ENCODE measurements at places on chromosomes 16 and 17.

- no peak for DNase-seq
Measured at GRCh38 chr16:88930716-88931115, 46.3 kb downstream of the CBFA2T3 start.

GRCh38 chr16:31461201-31461920 is 2.1 kb downstream of the ARMC5 start:
- no peak for DNase-seq

DNA sequence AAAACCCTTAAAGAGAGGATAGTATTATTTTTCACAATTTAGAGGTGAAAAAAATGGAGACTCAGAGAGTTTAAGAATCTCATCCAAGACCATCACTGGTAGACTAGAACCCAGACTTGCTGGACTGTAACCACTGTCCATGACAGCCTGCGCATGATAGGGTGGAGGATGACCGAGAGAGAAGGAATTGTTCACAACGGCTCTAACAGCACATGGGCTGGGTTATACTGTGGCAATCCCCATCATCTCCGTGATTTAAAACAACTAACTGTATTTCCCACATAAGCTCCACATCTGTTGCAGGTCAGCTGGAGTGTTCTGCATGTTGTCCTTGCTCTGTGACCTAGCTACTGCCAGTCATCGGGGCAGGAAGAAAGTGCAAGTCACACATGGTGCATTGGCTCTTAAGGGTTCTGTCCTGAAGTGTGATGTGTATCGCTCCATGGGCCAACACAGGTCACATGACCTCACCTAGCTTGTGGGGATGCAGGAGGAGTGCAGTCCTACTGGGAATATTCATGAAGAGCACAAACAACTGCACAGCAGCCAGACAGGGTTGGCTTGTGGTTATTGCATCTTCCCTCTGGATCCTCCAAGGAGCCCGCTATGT is 131.2 kb upstream of the MPHOSPH6 start:
- DNase-seq: no peak

DNA sequence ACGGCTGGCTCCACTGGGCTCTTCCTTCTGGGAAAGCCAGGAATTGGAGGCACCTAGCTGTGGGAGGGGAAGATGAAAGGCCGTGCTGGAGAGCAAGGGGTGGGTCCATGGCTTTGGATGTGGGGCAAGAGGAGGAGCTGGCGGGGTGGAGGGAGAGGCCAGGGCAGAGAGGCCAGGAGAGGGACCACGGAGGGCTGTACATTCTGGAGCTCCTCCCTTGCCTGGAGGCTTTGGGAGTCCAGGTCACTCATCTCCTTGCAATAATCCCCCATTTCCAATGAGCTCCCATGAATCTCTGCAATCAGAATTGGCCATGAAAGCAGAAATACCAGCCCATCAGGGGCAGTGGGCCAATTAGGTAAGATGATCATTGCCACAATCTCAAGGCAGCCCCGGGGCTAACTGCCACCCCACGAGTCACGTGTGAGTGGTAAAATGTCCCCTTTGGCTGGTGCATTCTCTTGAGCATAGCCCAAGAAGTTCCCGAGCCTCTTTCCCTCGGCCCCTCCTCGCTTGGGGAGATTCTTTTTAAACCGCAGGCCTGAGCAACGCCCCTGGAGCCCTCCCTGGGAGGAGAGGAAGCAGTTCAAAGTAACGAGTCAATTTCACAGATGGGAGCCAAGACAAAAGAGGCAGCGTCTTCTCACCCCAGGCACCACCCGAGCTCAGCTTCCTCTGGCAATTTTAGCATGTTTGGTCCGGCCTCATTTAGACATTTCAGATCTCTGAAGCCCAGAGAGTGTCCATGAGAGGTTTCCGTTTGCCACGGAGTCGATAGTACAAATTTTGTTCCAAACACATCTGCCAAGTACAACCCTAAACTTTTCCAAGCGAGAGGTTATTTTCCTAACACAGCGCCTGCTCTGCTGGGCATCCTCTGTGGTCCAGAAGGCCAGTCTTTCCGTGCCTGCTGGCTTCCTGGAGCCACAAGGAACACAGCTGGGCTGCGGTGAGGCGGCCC is 13.4 kb downstream of the RTN4RL1 start:
- no peak for DNase-seq

DNA sequence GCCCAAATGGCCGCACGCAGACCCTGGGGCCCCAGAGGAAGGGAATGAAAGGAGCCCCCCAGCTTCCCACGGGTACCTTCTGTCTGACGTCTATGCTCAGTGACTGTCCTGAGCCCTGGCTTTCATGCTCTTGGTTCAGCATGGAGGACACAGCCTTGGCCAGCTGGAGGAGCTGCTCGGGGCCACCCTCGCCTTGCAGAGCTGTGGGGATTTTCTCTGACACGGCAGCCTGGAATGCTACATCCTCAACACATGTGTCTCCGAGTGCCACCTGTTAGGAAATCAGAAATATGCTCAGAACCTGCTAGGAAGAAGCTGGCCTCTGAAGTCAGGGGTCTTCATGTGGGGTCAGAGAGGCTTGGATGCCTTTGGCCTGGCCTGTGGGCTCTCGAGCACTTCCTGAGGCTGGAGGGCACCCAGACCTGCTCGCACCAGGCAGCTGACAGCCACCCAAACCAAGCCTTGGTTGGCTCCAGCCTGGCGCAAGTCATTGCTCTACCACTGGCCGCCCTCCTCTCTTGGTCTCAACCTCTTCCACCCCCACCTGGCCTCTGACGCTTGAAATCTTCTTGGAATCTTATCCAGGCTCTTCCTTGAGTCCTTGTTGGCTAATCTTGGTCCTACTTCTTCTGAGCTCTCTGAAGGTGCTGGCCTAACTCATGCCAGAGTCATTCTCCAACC is 63.7 kb upstream of the BCO1 start:
- DNase-seq: no peak

DNA sequence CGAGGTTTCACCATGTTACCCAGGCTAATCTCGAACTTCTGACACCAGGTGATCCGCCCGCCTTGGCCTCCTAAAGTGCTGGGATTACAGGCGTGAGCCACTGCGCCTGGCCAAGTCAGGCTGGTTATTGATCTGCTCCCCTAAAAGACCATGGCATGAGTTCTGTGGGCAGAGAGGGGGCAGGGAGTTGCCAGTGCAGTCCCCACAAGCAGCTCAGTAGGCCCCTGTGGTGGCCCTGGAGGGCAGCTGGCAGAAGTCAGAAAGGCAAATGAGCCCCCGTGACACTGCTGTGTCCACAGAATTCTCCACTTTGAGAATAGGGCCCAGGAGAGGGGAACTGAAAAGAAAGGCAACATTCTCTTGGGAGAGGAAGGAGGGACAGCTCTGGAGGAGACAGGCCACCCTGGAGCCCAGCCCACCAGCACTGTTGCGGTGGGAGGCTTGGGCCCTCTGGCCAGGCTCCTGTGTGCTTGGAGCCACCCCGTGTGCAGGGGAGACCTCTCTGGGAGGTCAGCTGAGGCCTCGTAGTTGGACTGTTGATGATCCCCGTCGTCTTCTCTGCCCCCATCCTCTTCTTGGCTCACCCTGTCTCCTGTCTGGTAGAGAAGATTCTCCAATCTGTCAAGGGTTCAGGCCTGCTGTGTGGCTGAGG is 2.1 kb upstream of the AMDHD2 start:
- DNase-seq: no peak

- no peak for DNase-seq
Measured at GRCh38 chr16:79253100-79253631, 347.4 kb downstream of the MAF start.

GRCh38 chr16:84294531-84295142 is at the start of gene WFDC1:
Gene WFDC1, plus strand, starts transcription at chr16:84294878. Its CDS starts 94 bp downstream, at chr16:84294972.
- DNase-seq: no peak

DNA sequence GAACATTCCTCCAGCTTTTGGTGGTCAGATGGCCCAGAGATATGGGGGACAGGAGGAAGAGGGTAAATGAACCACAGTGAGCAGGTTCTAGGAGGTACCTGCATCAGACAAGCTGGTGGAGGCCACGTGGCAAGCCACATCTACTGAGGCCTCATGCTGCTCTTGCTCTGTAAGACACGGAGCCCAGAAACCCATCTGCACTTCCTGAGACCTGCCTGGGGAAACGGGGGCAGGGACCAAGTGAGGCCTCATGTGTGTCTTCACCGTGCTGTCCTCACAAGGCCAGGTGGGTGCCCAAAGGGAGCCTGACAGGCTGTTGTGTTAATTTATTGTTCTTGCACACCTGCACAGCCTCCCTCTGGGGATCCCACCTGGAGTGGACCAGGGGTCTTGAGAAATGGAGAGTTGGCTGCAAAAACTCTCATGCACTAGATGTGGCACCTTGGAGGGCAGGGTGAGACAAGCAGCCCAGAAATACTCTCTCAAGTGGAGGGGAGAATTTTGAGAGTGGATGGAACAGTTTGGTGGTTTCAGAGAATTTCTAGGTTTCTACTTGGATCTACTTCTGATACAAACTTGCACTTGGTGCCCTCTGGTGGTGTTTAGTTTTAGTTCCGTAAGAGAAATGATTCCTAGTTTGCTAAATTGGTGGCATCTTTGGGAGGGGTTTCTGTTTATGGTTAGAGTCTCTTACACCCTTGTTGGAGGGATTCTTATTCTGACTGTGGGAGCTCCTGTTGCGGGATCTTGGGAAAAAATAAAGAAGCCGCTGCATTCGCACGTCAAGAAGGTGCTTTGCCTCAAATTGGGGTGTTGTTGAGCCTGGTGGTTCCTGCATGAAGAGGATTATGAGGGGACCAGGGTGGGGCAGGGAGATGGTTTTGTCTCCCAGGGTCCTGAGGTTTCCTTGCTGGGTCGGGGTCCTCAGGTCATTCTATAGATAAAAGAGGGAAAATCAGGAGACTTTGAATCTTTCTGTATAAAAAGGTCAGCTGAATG is 47.5 kb downstream of the SLC6A2 start:
- DNase-seq: no peak

- DNase-seq: no peak
Measured at GRCh38 chr17:15918661-15919259, 26.2 kb upstream of the ADORA2B start.

GRCh38 chr16:52547834-52548215 is 882 bp upstream of the TOX3 start:
- no peak for DNase-seq

DNA sequence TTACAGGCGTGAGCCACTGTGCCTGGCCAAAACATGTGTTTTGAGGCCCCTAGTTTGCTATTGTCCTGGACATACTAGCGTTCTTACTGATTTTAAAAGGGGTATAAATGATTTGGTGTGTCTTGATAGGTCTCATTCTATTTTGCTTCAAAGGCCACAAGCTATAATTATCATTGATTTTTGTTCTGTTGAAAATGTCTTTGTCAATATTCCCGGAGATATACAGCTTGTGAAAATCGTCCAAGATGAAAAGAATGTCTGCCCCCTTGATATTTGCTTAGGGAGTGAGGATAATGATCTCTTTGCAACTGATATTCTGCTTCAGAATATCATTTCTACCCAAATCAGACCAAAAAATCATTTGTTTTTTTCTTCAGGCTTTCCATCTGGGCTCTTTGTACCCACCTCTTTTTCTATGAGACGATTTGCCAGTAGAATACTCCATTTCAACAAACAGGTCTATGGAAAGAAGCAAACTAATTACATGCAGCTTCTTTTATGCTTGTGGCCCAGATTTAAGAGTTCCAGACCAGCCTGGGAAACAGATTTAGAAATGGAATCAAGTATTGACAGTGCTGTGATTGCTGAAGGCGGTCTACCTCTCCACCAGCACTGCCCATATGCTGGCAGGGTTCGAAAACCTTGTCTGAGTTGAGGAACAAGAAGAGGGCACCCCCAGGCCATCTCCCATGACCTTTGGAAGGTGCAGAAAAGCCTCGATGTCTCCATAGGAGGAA is 14.1 kb upstream of the ST6GALNAC1 start:
- no peak for DNase-seq

GRCh38 chr16:8819411-8820034 is 21.9 kb downstream of the PMM2 start:
- DNase-seq: no peak

DNA sequence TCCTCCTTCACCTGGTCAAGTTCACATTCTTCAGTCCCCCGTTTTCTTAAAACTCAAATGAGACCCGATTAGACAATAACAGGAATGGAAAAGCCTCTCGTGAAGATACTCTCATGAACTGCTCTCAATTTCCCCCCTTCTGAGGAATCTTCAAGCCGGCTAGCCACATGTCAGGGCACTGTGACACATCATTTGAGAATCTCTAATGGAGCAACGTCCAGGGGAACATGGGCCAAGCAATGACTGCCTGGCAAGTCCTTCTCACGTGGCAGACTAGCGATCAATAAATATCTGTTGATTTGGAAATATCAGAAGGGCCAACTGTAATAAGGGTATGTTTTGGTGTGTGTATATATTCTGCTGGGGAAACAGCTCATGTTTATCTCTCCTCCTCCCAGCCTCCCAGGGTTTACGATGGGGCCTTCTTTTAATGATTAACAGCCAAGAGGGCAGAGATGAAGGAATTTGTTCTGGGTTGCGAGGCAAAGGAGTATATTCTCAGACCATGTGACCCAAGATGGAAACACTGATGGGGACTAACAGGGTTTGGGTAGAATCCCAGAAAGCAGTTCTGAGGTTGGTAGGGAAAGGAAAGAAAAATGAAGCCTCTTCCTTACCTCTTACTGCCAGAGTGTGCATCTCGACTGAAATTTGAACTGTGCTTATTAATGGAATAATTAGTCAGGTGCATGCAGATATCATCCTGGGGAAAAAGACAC is 21.4 kb downstream of the TTLL6 start:
- DNase-seq: no peak

DNA sequence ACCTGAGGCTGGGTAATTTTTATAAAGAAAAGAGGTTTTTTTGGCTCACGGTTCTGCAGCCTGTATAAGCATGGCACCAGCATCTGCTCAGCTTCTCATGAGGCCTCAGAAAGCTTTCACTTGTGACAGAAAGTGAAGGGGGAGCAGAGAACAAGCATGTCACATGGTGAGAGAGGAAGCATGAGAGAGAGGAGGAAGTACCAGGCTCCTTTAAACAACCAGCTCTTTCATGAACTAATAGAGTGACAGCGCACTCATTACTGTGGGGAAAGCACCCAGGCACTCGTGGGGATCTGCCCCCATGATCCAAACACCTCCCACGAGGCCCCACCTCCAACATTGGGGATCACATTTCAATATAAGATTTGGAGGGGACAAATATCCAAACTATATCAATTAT is 86.8 kb downstream of the USP32 start:
- no peak for DNase-seq

DNA sequence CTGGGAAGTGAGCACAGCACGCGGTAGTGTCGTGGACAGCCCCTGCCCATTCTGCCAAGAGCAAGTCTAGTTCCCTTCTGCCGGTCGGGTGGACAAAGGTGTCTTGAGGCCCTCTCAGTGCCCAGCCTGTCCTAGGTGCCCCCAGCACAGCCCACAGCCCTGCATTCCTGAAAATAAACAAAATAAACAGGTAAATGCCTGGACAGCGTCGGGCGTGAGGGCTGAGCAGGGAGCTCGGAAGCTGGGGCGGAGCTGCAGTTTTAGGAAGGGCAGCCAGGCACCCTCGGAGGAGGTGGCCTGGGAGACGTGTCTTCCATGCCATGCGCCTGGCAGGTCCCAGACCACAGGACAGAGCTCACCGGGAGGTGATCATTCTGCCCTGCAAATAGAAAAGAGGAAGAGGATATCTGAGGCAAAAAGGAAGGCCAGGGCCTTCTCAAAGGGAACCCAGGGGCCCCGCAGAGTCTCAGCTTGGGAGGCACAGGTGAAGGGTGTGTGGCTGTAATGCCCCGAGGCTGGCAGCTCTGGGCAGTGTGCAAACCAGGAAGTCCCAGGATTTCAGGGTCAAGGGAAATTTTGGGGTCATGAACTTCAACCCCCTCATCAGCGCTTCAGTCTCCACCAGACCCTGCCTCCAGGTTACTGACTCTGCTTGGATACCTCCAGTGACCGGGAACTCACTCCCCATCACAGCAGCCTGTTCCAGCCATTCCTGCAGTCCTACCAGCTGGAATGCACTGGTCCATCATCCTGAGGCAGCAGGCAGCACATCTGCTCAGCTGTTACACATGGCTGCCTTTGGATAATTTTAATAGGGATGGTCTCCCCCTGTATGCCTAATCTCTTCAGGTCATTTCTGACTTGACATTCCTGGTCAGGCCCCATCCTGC is 1.7 kb downstream of the ZNF469 start:
- DNase-seq: no peak
